ENCODE measurements at places on chromosomes 2 and 18. TPM values are rescaled to one million over a fixed set of nuclear protein-coding genes. Genes with fewer than 3 reads are reported as not detected.

DNA sequence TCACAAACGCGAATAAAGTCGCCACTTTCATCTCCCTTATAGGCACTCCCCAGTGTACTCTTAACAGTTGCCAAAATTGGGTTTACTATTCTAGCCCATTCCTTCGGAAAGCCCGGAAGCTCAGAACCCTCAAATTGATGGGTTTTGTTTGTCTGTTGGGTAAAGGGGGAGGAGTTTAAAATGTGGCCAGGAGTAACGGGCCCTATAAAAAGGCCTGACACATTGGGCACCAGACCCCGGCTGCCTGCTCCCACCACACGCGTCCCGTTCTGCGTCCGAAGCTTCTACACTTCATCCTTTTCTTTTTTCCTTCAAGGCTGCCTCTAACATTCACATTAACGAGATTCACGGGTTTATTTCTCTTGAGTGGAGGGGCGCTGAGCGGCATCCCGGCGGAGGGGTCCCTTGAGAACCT, 837 bp downstream of the NHEJ1 start:
- H3K4me3 ChIP-seq: peak overlapping the region; percentile 69
- peaks cover 5% of the 10 kb centered on the region for H3K4me1 ChIP-seq
- H3K36me3 ChIP-seq: peaks cover 3% of the 10 kb centered on the region
- no peak for DNase-seq
- H3K27ac ChIP-seq: no peak overlapping the region

- no peaks in the 10 kb centered on the region for H3K4me1 ChIP-seq
- no peak for DNase-seq
- H3K27me3 ChIP-seq: peaks cover 33% of the 10 kb centered on the region
- no peak overlapping the region for H3K4me3 ChIP-seq
- no peak overlapping the region for H3K27ac ChIP-seq
- H3K36me3 ChIP-seq: no peaks in the 10 kb centered on the region
Observed at GRCh38 chr2:239778861-239779558, 246.1 kb downstream of the NDUFA10 start.

DNA sequence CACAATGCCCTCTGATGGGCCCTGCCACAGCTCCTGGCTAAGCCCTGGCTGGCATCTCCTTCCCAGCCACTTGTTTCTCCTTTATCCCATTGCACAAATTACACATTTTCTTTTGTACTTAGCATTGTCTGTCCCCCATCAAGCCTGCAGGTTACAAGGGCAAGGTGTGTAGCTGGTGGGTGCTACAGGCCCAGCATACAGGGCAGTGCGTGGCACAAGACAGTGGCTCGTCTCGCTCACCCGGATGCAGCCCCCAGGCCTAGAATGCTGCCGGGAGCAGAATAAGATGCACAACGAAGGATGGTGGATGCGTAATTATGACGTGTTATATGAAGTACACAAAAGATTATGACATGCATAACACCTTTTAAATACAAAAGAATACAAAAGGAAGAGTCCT, 87.6 kb downstream of the EIPR1 start:
- H3K27me3 ChIP-seq: no peaks in the 10 kb centered on the region
- no peak overlapping the region for H3K27ac ChIP-seq
- H3K4me1 ChIP-seq: no peaks in the 10 kb centered on the region
- no peak overlapping the region for H3K4me3 ChIP-seq

Gene TACR1
- not detected for total RNA-seq

GRCh38 chr2:144389151-144389929, 130.6 kb downstream of the ZEB2 start:
- H3K36me3 ChIP-seq: no peaks in the 10 kb centered on the region
- no peak overlapping the region for H3K27ac ChIP-seq
- no peaks in the 10 kb centered on the region for H3K4me1 ChIP-seq
- no peaks in the 10 kb centered on the region for H3K27me3 ChIP-seq

DNA sequence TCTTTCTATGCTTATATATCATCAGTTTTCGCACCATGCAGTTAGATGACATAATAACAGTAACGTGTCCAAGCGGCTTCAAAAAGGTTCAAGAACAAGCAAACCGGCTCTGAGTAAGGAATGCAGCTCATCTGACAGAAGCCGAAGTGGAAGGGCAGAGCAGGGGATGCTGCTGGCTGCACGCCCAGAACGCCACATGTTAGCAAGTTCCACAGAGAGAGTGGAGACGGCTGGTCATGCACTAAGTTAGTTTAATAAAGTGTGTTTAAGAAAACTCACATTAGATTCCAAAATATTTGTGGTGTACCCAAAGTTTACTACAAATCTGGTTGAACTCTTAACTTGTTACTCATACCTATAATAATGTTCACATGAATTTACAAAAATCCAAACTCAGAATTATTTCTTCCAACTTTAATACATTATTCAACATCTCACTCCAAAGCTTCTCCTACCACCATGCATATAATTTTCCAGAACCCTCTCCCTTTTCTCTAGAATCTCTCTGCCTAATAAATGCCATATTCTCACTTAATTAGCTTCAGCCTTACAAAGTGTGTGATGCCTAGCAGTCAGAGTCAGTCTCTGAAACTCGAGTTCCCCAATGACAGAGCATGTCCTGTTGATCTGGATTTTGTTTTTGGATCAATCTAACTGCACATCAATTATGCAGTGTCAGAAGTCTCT, 170.0 kb downstream of the DNAH7 start:
- H3K4me3 ChIP-seq: no peak overlapping the region
- DNase-seq: peak; percentile 2
- no peaks in the 10 kb centered on the region for H3K36me3 ChIP-seq
- no peaks in the 10 kb centered on the region for H3K27me3 ChIP-seq

- H3K4me1 ChIP-seq: no peaks in the 10 kb centered on the region
- no peaks in the 10 kb centered on the region for H3K27me3 ChIP-seq
- no peak for DNase-seq
- H3K27ac ChIP-seq: no peak overlapping the region
- peaks cover 25% of the 10 kb centered on the region for H3K36me3 ChIP-seq
Observed at GRCh38 chr2:43885132-43885632, 46.4 kb downstream of the ABCG8 start.

- H3K27me3 ChIP-seq: no peaks in the 10 kb centered on the region
- no peak for DNase-seq
- H3K36me3 ChIP-seq: no peaks in the 10 kb centered on the region
- H3K4me3 ChIP-seq: no peak overlapping the region
- no peaks in the 10 kb centered on the region for H3K4me1 ChIP-seq
Observed at GRCh38 chr2:201093573-201093972, 21.8 kb downstream of the NDUFB3 start.

GRCh38 chr2:19038071-19039015, 320.1 kb downstream of the OSR1 start:
- H3K4me3 ChIP-seq: no peak overlapping the region
- no peaks in the 10 kb centered on the region for H3K36me3 ChIP-seq
- no peak for DNase-seq
- peaks cover 21% of the 10 kb centered on the region for H3K27me3 ChIP-seq
- no peak overlapping the region for H3K27ac ChIP-seq
- no peaks in the 10 kb centered on the region for H3K4me1 ChIP-seq

DNA sequence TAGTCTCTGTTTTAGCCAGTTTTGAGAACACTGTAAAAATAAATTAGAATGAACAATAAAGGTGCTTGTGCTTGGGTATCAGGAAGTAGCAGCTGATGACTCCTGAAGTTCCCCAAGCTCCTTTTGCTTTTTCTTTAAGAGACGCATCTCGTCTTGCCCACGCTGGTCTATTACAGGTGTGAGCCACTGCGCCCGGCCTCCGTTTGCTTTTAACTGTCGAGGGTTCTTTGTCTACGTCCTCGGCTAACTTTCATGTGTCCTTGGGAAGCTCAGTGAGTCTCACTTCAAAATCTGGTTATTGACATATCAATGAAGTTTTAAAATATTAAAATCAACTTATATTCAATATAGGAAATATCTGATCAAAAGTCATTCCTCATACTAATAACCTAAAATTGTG, 246.5 kb downstream of the FBXO15 start:
- H3K4me3 ChIP-seq: no peak overlapping the region
- no peaks in the 10 kb centered on the region for H3K36me3 ChIP-seq
- no peak overlapping the region for H3K27ac ChIP-seq
- H3K27me3 ChIP-seq: no peaks in the 10 kb centered on the region
- no peaks in the 10 kb centered on the region for H3K4me1 ChIP-seq

- no peaks in the 10 kb centered on the region for H3K4me1 ChIP-seq
- no peak overlapping the region for H3K27ac ChIP-seq
- no peak overlapping the region for H3K4me3 ChIP-seq
- no peak for DNase-seq
- H3K27me3 ChIP-seq: peaks cover 32% of the 10 kb centered on the region
Observed at GRCh38 chr2:236501531-236501930, 68.1 kb upstream of the ACKR3 start.
